Naive thymus-derived CD8-positive, alpha-beta T cell (primary cell): ENCODE measurements at places on chromosomes 13 and 19.

DNA sequence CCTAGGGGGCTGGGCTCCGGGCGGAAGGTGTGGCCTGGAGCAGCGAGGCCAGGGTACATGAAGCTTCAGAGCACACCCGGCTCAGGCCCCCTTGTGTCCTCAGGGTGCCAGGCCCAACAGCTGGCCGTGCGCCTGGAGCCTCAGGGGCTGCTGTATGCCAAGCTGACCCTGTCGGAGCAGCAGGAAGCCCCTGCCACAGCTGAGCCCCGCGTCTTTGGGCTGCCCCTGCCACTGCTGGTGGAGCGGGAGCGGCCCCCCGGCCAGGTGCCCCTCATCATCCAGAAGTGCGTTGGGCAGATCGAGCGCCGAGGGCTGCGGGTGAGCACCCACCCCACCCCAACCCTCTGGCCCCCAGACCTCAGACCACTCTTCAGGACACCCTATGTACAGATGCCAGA lies 3.2 kb downstream of the SYDE1 start:
- no peak for DNase-seq

GRCh38 chr19:43526884-43527859 lies at the start of gene ETHE1:
Gene ETHE1, minus strand, starts transcription at chr19:43527201. Its CDS starts 24 bp downstream, at chr19:43527177.
- peak; percentile 35 for DNase-seq

- no peak for DNase-seq
Measured at GRCh38 chr13:113596321-113597200, 12.0 kb downstream of the TFDP1 start.

- DNase-seq, result no peak
Measured at GRCh38 chr19:33204136-33204973, 10.2 kb downstream of the LRP3 start.

DNA sequence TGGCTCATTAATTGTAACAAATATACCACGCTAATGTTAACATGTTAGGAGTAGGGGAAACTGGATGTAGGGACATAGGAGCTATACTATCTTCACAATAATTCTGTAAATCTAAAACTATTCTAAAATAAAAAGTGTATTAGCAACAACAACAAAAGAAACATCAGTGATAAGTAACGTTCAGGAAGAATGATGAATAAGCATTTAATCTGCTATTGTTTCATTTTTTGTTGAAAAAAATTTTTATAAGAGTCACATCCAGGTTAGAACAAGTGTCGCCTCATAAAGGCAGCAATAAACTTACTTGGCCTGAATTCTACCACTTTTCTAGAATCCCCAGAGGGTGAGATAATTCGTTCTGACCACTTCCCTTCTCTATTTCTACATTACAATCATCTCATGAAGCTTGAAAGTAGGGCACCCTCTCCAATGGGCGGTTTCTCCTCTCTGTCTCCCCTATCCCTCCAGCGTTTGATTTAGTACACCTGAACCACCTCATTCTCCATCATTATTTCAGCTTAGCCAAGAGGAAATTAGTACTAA lies 253.1 kb upstream of the IPO5 start:
- no peak for DNase-seq

- no peak for DNase-seq
Measured at GRCh38 chr19:7980168-7980567, 25.3 kb downstream of the ELAVL1 start.

DNA sequence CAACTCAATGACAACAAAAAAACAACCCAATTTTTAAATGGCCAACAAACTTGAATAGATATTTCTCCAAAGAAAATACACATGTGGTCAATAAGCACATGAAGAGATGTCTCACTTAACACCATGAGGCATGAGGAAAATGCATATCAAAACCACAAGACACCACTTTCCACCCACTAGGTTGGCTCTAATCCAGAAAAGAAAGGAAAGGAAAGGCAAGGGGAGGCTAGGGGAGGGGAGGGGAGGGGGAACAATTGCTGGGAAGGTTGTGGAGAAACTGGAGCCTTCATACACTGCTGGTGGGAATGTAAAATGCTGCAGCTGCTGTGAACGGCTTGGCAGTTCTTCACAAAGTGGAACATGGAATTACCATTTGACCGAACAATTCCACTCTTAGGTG lies 854.3 kb downstream of the UQCRFS1 start:
- no peak for DNase-seq

- DNase-seq, result no peak
Measured at GRCh38 chr19:47895165-47895782, 9.2 kb upstream of the SULT2A1 start.

DNA sequence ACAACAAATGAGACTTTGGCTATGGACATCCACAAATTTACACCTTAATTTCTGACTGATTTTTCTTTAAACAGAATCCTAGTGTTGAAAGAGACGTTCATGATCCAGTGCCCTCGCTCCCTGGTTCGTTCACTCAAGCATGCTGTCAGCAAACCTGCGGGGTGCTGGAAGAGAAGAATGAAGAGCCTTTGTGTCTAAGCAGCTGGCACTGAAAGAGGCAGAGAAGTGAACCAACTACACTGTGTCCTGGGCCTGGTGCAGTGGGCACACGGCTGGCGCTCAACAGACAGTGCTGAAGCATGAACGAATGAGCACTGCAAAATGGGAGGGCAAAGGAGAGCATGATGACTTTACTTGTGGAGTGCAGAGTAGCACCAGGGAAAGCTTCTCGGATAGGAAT lies 46.8 kb downstream of the MIPEP start:
- DNase-seq, result no peak

DNA sequence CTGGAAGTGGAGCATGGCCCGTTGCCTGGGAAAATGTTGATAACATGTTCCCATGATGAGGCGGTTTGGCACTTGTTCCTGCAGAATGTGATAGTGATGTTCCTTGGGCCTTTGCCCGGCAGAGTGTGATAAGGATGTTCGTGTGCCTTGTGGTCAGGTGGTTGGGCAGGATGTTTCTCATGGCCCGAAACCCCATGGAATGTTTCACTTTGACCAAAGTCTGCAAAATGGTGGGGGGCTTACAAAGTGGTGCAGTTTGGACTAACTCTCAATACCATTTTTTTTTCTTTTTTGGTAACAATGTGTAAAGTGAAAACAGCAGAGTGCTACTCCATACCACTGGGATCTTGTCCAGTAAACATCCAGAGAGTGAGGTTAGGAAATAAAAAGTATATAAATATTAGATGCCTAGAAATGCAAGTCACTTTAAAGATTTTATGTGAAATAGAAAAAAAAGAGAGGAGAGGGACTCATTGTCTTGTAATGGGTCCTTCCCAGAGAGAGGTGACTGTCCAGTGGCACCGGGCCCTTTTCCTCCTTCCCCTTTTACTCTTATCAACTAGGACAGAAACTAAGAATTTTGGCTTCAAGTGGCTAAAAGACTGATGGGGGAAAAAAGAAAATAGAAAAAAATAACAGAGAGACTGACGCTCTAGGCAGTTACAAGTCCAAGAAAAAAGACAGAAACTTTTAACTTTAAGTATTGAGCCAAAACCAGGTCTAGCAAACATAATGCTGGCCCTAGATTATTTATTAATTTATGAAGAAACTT lies 5.7 kb downstream of the FPR3 start:
- DNase-seq, result no peak

DNA sequence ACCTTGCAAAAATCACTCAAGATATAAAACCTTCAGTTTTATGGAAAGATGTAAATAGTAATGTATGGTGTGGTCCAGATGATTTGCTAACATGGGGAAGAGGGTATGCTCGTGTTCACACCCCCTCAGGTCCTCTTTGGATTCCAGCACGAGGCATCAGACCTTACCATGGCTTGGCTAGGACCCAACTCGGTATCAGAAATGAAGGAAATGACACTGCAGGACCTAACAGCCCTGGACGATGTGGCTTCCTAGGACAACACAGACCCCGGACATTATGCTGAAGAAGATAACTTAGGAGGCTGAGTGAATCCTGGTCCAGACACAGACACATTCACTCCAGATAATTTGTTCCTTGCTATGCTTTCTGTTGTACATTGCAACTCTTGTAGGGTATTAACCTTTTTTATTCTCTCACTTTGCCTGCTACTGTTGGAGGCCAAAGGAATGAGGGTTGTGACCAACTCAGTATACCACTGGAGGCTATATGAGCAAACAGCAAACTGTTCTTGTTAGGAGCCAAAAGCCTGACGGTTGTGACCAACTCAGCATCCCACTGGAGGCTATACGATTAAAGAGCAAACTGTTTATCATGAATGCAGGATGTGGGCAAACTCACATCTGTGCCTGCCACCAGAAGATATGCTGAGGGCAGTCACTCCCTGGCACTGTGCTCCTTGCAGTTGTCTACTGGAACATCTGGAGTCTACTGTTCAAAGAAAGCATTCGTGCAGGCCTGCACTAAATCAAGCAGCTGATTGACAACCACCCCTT lies 121.7 kb downstream of the ZNF429 start:
- no peak for DNase-seq

- no peak for DNase-seq
Measured at GRCh38 chr19:10122045-10122444, 2.3 kb upstream of the EIF3G start.

DNA sequence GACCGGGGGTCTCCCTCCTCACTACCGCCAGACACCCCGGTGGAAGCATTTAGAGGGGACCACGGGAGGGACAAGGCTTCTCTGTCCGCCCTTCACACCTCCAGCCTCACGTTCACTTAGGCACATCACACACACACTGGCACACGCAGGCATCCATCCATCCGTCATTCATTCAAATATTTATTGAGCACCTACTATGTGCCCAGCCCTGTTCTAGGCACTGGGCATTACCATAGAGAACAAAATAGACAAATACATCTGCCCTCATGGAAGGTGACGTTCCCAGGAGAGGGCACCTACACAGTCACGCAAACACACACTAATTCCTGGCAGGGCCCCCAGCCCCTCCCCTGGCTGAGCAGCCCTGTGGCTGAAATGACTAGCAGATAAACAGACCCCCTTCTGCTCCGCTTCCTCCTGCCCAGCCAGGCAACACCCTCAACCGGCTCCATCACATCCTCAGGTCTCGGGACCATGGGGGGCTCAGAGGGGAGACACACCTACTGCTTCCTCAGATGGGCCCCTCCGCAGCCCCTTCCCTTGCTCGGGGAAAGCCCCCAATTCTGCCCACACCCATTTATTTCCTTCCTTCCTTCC lies 3.7 kb upstream of the NOP53 start:
- DNase-seq, result no peak

- no peak for DNase-seq
Measured at GRCh38 chr19:47075941-47076340, 27.5 kb upstream of the TMEM160 start.

DNA sequence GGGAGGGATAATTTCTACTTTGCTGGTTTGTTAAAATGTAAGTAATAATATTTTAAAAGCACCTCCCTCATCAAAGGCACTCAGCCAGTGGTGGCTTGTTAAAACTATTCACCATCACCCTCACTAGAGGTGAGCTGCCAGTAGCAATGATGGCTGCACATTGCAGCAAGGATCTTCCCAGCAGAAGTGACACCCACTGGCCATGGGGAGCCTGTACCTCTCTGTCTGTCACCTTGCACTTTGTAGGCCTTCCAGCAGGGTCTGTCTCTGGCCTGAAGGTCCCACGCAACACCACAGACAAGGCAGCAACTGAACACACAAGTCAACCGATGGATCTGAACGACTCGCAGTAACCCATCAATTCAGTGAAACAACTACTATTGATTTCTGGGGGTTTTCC lies 47.3 kb upstream of the C13orf42 start:
- DNase-seq, result no peak

GRCh38 chr13:52118595-52118994 lies 10.3 kb downstream of the NEK5 start:
- DNase-seq, result no peak

DNA sequence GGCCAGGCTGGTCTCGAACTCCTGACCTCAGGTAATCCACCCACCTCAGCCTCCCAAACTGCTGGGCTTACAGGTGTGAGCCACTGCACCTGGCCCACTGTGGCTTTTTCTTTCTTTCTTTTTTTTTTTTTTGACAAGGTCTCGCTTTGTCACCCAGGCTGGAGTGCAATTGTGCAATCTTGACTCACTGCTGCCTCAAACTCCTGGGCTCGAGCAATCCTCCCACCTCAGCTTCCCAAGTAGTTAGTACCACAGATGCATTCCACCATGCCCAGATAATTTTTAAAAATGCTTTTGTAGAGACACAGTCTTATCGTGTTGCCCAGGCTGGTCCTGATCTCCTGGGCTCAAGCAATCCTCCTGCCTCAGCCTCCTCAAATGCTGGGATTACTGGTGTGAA lies 12.1 kb upstream of the FCGBP start:
- DNase-seq, result no peak

GRCh38 chr13:113118261-113119021 lies 4.2 kb upstream of the F10 start:
- no peak for DNase-seq

DNA sequence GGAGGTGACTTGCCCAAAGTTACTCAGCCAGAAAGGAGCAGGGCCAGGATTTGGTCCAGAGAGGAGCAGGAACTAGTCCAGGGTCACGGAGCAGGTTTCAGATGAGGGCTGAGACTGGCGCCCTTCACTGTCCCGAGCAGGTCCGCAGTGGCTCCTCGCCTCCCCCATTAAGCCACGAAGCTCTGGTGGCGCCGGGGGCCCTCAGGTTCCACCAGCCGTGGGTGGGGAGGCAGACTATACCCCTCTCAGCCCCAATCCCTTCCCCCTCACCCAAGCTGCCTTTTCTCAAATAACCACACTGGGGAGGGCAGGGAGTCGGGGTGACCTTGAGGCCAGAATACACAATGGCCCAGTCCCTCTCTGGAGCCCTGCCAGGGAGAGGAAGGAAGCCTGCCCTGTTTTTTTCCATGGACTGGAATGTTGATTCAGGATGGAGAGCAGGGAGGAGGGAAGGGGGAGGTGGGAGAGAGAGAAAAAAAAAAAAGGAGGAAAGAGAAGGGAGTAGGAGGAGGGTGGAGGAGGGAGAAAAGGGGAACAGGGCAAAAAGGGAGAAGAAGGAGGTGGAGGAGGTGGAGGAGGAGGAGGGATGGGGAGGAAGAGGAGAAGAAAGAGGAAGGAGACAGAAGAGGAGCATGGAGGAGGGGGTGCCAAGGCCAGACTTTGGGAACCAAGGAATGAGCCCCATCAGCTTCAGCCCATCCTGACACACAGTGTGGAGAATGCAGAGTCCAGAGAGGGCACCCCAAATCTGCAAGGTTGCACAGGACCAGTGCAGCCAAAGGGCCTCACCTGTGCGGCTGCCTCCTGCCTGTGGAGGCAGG lies 19.7 kb downstream of the CEACAM16 start:
- no peak for DNase-seq

- DNase-seq, result no peak
Measured at GRCh38 chr19:927351-927779, 1.5 kb downstream of the ARID3A start.

- DNase-seq, result peak; percentile 60
Measured at GRCh38 chr19:18171605-18172327, 1.8 kb upstream of the IFI30 start.
